ENCODE measurements at places on chromosomes 12 and 14.

- ATAC-seq = no peak
Observed at GRCh38 chr12:46983959-46984841, 95.2 kb upstream of the PCED1B start.

DNA sequence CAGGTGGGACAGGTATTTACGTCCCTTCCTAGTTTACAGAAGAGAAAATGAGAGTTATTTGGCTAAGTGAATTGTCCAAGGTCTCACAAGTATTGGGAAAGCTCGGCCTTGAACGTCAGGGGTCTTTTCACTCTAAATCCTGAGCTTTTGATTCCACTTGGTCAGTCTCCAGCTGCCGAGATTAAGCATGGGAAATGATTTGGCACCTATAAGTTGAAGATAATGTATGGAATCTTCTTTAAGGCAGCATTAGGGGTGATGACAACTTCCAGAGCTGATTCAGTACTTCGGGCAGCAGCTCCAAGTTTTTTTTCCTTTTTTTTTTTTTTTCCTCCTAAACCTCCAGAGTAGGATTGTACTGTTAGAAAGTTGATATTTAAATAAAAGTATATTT lies 722 bp downstream of the FAM234B start:
- ATAC-seq = no peak

- no peak for ATAC-seq
Observed at GRCh38 chr14:22641846-22642245, 2.3 kb downstream of the OR6J1 start.

GRCh38 chr12:10243818-10244520 lies 31.3 kb downstream of the GABARAPL1 start:
- ATAC-seq = no peak

DNA sequence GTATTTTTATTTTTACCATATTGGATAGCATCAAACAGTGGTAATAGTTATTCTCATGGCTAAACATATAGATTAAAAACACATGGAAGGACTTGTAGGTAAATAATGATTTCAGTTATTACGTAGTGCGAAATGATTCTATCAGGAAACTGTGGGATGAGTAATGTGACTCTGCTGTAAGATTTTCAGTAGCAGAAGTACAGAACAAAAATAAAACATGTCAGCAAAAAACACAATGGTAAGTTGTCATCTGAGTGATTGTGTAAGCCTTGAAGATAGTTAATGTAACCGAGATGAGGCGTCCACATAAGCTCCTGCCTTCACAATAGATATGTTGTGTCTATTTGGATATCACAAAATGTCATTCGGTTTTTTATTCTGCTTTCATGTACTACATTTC lies 99.8 kb downstream of the BORCS5 start:
- ATAC-seq = no peak

DNA sequence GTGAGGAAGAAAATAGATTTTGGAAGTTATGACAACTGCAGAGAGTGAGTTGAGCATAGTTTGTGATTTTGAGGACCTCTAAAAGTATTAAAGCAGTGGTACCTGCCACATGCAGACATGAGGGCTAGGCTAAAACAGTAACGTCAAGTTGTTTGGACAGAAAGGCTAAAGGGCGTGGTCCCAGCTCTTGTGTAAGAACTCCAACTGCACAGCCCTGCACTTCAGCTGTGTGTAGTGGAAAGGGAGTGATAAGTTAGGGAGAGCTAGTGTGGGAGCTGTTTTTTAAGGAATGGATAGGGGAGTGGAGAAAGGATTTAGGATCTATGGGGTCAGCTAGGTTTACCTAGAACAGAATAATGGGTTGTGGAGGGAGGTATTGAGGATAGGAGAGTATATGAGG lies 39.5 kb downstream of the TESPA1 start:
- ATAC-seq = no peak

GRCh38 chr12:102543494-102544485 lies 63.4 kb upstream of the IGF1 start:
- no peak for ATAC-seq
